Colonic mucosa (tissue), 4 donors: ENCODE measurements at places on chromosomes 1 and 21.

DNA sequence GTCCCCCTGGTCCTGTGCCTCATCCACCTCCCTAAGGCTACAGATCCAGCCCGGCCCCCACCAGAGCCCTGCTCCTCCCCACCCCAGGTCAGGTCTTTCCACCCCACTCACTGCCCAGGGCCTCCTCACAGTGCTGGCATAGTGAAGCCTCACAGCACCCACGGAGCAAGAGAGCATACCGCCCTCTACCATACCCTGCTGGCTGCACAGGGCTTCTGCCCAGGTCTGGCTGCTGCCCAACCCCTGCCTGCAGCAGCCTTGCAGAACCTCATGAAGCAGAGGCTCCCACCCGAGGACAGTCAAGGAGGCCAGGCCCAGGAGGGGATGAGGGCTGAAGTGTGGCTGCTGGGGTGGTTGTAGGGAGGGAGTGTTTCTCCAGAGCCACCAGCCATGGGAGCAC lies 19.7 kb upstream of the ARF1 start:
- DNase-seq, result no peak

- no peak for DNase-seq
These were observed 886.2 kb downstream of the LTN1 start for GRCh38 chr21:28106370-28106890.

DNA sequence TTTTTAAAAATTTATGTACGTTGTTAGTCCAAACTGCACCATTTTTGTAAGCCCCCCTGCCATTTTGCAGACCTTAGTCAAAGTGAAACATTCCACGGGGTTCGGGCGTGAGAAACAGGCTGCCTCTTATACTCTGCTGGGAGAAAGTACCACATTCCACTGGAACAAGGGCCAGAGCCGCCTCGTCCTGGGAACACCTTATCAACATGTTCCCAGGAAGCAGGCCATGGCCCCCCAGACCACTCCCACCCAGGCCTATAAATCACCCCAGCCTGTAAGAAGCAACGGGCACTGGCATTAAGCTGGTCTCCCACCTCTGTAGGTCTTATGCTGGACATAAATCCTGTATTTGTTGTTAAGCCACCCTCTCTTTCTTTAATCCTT lies 854 bp upstream of the ZRANB2 start:
- no peak for DNase-seq

GRCh38 chr1:55547405-55547804 lies 332.2 kb upstream of the USP24 start:
- no peak for DNase-seq

- DNase-seq, result no peak
These were observed 12.6 kb upstream of the RCSD1 start for GRCh38 chr1:167617153-167618147.

DNA sequence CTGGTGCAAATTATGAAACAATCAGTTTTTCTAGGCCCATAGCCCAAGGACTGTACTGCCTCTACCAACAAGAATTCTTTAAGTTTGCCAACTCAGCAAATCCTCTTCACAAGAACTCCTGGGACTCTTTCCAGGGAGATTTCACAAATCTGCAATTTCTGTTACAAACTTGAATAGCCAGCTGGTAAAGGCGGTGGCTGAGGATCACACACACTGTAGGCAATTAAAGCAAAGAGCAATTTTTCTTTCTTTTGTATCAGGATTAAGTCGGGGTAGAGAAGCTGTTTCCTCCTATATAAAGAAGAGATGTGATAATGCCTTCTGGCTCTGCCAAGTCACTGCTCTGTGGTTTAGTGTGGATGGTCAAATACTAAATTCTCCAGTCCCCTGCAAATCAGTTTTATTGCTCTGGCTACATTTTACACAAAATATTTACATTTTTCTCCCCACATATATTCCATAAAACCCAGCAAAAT lies 1.7 kb downstream of the ALDH9A1 start:
- DNase-seq, result peak; percentile 24
